ENCODE measurements at places on chromosomes 5 and 9. TPM values are rescaled to one million over a fixed set of nuclear protein-coding genes. Genes with fewer than 3 reads are reported as not detected.

CYLC2 gene
- not detected for total RNA-seq

SOHLH1 gene
- total RNA-seq = not detected

DENND4C gene
- total RNA-seq = 93.1 TPM

PCDHGA6 gene
- total RNA-seq = 1.2 TPM

SLC9A3 gene
- 0.51 TPM for total RNA-seq

SIMC1 gene
- total RNA-seq = 3.3 TPM

RNF180 gene
- 2.9 TPM for total RNA-seq

ZNF366 gene
- total RNA-seq = 1.9 TPM

GRM6 gene
- not detected for total RNA-seq

CANX gene
- total RNA-seq = 518 TPM

CDKN2A gene
- 4.2 TPM for total RNA-seq

FAT2 gene
- not detected for total RNA-seq

PCDHA1 gene
- total RNA-seq = not detected

EIF4E1B gene
- not detected for total RNA-seq

LCN9 gene
- total RNA-seq = not detected

HTR4 gene
- not detected for total RNA-seq

FBXL7 gene
- total RNA-seq = 28.2 TPM

TMEM171 gene
- 1.4 TPM for total RNA-seq

SAXO1 gene
- not detected for total RNA-seq

RBM27 gene
- 15.5 TPM for total RNA-seq

LARP1 gene
- 30.4 TPM for total RNA-seq

FOXD4L3 gene
- total RNA-seq = under 0.01 TPM

SLC6A3 gene
- not detected for total RNA-seq

OSMR gene
- total RNA-seq = 11.3 TPM

IL3 gene
- total RNA-seq = not detected

NINJ1 gene
- total RNA-seq = 26.4 TPM

OTP gene
- not detected for total RNA-seq

BTNL8 gene
- 0.13 TPM for total RNA-seq

CKMT2 gene
- total RNA-seq = 0.38 TPM

FOXD1 gene
- total RNA-seq = 0.13 TPM

SIL1 gene
- 43.4 TPM for total RNA-seq

BAAT gene
- total RNA-seq = not detected

Data from dermis microvascular lymphatic vessel endothelial cell (primary cell).